NCI-H187 treated with DMSO at 0.1 percent for 48 hours (cell line): ENCODE measurements at places on chromosomes 3 and 15.

DNA sequence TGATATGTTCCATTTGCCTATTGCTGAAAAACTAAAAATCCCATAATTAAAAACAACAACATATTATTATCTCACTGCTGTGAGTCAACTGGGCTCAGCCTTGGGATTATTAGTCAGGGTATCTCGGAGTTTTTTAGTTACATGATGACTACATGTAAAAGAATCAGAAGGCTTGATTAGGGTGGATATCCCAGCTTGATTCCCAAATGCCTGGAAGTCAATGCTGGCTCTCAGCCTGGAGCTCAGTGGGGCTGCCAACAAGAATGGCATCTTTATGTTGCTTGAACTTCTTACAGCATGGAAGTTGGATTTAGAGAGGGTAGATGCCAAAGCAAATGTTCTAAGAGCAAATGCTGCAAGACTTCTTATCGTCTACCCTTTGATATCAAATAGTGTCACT is 278.5 kb downstream of the PLOD2 start:
- no peak for DNase-seq

- peak; percentile 22 for DNase-seq
These were observed 312.1 kb upstream of the TGFBR2 start for GRCh38 chr3:30294241-30294667.

DNA sequence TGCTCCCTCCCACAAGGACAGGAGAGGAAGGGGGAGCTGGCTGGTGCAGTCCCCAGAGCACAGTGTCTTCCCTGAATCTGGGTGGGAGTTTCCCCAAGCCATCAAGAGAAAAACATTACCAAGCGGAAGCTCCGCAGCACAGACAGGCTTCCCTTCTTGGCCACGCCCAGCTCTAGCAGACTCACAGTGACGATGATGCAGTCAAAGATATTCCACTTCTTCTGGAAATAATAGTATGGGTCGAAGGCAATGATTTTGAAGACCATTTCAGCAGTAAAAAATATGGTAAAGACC is 76.7 kb downstream of the SCN10A start:
- DNase-seq: no peak

DNA sequence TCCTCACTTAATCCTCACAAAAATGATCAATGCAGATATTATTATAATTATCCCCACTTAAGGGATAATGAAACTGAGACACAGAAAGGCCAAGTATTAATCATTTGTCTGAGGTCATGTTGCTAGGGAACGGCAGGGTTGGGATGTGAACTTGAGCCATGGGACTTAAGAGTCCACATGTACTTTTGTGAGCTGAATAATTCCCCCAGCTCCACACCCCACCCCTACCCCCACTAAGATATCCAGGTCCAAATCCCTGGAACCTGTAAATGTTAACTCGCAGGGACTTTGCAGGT is 290.5 kb upstream of the GADL1 start:
- no peak for DNase-seq

DNA sequence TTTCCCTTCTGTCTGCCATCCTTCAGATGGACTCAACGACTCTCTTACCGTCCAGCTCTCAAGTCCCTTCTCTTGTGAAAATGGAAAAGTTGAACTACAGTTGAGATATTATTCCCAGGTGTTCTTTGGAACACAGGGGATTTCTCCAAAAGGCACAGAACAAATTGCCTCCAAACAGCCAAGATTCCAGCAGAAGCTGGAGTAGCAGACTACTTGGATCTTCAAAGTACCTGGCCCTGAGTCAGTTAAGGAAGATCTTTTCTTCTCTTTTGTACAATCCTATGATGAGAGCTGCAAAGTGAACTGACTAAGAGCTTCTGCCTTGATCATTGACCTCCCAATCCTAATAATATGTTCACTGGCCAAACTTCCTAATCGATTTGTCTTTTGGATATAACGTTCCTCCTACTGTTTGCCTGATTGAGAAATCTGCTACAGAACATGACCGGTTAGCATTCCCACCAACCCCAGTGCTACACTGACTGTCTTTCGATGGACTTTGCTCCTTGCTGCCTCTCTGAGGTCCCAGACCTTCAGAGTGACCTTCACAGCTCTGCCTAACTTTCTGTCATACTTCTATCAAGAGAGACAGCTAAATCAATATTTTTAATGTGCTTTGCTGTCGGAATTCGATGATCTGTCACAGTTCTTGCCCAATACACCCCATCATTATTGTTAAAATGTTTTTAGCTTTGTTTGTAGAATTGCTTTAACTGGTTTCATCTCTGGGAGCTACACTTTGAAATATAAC is 21.9 kb downstream of the PAQR9 start:
- DNase-seq: no peak

- DNase-seq: no peak
These were observed 19.1 kb downstream of the SSR3 start for GRCh38 chr3:156535798-156536197.
